ENCODE measurements at places on chromosomes 4 and X. TPM values are rescaled to one million over a fixed set of nuclear protein-coding genes. Genes with fewer than 3 reads are reported as not detected.

DNA sequence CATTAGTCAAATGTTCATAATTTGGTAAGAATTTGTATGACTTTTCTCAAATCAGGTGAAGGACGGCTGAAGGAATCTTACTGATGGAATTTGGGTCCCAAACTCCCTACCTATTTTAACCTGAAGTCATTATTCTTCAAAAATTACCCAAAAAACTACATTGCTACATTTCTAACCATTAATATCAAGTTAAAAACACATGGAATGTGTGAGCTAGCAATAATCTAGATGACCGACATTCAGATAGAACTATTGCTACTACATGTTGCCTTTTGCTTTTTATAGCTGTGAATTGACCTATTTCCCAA lies 25.3 kb upstream of the WWC2 start:
- no peak for DNase-seq

- no peak for DNase-seq
These were observed 4.9 kb downstream of the CXCL6 start for GRCh38 chr4:73841243-73841925.

GRCh38 chr4:140180577-140180976 lies 26.6 kb upstream of the MAML3 start:
- no peak for DNase-seq

GRCh38 chrX:119374736-119375135 lies 24.4 kb upstream of the SLC25A43 start:
- DNase-seq = no peak

DNA sequence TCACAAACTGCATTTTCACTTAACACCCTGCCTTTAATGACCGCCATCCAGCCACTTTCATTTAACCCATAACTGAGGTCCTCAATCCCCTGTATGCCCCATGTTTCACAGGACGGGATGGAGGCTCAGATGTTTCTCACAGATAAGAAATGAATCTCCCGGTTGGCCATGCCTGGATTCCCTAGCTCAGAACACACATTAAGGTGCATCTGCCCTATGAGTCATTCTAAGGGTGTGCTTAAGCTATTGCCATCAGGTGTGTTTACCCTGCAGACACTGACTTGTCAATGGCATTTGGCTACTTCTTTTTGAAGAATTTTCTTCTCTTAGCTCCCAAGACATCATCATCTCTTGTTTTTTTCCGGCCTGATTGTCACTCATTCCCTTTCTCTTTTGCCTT lies 222.6 kb upstream of the SMIM31 start:
- no peak for DNase-seq

DNA sequence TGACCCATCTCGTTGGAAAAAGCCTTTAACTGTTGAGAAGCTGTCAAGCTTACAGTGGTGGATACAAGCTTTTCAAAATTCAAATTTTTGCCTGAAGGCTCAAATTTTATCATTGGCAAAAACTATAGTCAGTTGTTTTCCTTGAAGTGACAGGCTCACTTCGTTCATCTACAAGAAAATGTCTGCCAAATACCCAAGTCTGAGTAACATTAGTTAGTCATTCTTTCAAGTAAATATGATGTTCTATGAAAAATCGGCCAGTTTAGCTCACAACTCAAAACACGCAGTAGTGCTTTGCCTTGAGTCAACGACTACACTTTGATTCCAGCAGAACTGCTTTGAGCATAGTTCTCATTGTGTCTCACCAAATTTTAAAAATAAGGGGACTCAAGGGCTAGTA lies 170.3 kb upstream of the MAMLD1 start:
- DNase-seq = no peak

DNA sequence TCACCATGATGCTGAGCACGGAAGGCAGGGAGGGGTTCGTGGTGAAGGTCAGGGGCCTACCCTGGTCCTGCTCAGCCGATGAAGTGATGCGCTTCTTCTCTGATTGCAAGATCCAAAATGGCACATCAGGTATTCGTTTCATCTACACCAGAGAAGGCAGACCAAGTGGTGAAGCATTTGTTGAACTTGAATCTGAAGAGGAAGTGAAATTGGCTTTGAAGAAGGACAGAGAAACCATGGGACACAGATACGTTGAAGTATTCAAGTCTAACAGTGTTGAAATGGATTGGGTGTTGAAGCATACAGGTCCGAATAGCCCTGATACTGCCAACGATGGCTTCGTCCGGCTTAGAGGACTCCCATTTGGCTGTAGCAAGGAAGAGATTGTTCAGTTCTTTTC lies 4.0 kb downstream of the HNRNPH2 start:
- DNase-seq = no peak

AR gene
- 5.5 TPM for polyA plus RNA-seq

Measured in right lung (tissue), 10 donors.